Posterior cingulate gyrus (tissue), 11 donors: ENCODE measurements at places on chromosomes 16 and 17.

DNA sequence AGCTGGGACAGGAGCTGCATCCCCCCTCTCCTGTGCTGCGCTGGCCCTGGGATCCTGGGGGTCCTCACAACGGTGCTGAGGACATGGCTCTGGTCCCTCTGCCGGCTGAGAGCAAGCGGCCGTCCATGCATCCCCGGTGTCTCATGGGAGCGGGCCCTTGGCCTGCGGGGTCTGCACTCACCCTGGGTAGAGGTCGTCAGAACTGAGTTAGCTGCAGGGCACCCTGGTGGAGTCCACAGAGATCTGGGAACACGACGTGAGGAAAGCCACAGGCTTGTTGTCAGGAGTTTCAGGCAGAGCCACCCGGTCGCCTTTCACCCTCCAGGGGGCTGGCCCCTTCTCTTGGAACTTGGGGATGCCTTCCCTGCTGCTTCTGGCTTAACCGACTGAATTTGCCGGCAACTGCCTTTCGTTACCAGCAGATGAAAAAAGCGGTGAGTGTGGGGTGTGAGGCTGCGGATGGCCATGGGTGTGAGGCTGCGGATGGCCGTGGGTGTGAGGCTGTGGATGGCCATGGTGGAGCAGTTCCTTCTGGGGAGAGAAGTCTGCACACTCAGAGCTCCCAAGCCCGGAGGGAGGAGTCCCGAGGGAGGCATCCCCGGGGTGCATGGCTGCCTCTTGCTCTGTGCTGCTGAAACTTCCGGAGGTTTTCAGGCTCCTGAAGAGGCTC is 81.7 kb downstream of the LMF1 start:
- no peak for DNase-seq

DNA sequence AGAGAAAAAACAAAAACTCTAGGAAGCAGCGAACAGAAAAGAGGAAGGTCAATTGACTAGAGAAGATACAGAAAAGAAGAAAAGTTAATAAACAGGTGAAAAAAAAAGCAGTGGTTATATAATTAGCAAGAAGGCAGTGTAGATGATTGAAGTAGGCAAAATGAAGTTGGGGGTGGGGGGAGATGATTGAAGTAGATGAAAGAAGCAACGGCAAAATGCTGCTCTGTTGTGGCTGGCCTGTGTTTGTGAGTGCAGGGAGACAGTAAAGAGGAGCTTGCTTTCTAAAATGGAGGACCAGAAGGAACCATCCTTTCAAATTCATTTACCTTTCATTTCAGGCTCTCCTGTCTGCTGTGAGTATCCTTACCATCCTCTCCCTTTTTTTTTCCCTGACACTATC is 3.6 kb downstream of the EVI2B start:
- DNase-seq, result no peak

DNA sequence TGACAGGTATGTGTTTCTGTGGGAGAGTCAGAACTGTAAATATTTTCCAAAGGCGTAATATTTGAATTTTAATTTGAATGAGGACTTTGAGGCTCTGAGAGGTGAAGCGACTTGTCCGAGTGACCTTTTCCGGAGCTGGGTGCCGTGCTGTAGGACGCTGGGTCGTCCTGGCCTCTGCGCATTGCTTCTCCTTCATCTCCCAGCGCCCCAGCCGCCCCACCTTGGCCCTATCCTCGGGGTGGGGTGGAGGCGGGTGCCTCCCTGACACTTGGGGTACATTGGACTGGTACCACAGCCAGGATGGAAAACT is 147.8 kb downstream of the SPECC1 start:
- DNase-seq, result peak; percentile 84

DNA sequence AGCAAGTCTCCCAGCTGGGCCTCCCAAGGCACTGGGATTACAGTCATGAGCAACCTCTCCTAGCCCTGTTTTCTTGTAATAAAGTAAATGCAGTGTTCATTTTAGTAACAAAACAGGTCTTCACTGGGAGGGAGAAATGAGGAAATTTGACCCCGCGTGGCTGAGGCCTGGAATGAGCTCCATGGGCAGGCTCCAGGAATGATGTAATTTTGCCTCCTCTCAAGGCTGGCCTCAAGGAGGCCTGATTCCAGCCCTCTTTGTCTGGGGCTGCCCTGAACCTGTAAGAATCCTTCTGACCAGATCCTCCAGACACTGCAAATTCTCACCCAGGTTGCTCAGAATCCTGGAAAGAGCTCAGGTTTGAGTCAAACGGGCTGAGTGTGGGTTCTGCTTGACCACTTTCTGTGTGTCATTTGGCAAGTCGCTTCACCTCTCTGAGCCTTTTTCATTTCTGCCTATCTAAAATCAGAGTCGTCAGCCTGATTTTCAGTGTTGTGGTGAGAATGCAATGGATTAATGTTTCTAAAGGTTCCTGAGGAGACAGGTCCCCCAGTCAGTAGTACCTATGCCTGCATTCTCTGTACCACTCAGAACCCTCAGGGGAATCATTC is 57.1 kb downstream of the RAB11FIP4 start:
- DNase-seq, result no peak

- no peak for DNase-seq
These were observed 389 bp downstream of the DUS1L start for GRCh38 chr17:82065193-82065637.

DNA sequence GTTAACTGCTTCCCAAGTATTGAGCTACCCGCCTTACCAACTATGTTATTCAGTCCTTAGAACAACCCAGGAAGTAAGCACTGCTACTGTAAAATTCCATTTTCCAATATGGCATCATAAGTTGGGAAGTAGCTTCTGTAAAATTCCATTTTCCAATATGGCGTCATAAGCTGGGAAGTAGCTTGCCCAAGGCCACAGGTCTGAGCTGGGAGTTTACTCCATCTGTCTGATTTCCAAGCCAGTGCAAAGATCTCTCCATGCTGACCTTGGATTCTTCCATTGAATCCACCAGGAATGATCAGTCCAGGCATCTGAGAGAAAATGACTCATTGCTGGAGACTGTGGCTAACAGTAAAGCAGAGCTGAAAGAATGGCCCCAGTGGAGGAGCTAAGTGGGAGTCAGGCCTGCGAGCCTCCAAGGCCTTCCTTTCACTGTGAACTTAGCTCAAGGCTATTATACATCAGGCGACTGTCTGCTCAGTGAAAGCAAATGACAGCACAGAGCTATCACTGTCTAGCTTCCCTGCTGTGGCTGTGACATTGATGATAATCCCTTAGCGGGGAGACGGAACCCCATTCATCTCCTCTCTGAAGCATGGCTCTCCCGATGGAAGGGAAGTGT is 430.4 kb downstream of the HAPSTR1 start:
- DNase-seq, result no peak

GRCh38 chr17:79785900-79786810 is 8.2 kb downstream of the CBX2 start:
- no peak for DNase-seq
